ENCODE measurements at places on chromosomes 5 and 9.

DNA sequence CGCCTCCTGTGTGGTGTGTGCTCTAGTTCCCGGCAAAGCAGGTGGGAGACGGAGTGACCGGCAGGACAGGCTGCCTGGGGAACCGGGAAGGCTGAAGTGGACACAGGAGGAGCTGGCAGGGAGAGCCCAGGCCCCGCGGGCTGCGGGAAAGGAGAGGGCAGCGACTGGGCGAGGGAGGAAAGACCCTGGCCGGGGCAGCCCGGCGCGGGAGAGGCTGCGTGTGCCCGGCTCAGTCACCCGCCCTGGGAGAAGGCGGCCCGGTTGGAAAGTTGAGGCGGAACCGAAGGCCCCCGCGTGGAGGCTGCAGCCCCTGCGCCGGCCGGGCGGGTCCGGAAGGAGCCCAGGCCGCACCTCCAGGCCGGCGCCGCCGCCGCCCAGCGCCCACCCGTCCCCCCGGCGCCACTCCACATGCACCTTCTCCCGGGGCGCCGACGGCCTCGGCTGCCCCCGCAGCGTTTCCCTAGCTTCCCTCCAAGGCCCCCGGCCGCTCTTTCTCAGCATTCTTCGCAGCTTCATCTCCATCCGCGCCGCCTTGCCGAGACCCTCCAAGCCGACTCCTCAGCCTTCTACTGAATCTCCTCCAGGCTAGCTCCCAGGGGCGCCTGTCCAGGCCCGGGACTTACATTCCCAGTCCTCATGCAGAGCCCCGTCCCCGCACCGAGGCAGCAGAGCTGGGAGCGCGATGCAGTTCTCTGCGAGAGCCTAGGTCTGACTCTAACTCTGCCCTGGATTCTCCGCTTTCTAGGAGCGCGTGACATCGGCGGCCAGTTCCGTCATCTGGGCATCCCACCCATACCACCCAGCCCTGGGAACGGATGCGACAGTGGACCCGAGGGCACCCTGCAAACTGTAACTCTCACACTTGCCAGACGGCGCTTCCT lies 152.0 kb downstream of the ERCC6L2 start:
- peak; percentile 40 for DNase-seq

DNA sequence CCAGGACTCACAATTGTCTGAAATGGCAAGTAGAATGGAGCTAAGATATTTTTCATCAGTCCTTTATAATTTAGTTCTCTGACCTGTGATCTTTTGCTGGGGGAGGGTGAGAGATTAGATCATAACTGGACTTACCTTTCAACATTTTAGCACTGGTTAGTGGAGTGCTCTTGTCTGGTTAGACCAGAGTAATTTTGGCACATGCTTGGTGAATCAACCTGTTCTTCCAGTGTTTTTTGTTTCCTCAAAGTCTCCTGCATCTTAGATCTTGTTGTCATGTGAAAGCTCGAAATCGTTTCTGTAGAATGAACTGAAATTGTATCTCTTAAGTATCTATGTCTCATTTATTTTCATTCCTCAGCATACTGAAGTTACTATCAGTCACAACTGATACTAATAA lies 122.4 kb downstream of the TLE4 start:
- no peak for DNase-seq

DNA sequence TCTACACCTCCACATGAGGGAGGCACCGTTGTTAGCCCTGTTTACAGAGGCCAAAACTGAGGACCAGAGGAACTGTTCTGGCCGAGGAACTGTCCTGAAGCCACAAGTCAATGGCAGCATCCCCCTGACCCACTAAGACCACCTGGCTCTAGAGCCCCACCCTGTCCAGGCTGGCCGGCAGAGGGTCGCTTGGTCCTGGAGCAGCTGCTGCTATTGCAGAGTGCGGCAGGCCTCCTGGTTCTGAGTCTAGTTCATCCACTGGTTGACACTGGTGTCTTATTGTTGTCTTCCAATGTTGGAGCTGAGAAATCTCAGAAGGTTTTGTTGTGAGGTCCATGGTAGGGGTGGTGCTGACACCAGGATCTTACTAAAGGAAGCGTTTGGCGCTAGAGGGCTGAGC lies 26.6 kb upstream of the ANGPTL2 start:
- no peak for DNase-seq

GRCh38 chr9:79974806-79975422 lies 403.1 kb downstream of the TLE4 start:
- DNase-seq, result no peak

GRCh38 chr5:90000351-90000750 lies 409.2 kb downstream of the CETN3 start:
- no peak for DNase-seq

DNA sequence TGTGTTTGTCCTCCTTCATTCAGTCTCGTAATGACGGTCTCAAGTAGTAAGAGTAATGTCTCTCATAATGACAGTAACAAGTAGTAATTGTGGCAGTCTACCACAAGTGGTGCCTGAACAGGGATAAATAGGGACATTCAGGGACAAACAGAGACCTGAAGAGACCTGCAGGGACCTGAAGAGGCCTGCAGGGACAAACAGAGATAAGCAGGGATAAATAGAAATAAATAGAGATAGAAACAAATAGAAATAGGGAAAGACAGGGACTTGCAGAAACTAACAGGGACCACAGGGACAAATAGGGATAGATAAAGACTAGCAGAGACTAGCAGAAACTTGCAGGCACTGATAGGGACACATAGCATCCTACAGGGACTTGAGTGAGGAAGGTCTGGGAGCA lies 7.9 kb downstream of the UGT3A2 start:
- DNase-seq, result no peak

DNA sequence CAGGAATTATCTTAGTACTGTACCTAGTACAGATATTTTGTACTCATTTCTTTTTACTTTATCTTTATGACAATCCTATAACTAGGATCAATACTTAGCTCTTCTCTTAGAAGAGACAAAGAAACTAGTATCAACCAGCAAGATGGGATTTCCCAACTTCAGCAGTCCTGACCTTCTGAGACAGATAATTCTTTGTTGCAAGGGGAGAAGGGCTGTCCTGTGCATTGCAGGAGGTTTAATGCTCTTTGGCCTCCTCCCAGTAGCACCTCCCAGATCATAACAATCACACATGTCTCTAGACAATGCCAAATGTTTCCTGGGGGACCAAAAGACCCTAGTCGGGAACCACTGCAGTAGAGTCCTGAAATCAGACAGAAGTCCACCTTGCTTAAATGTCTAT lies 424.3 kb upstream of the DMAC1 start:
- no peak for DNase-seq

DNA sequence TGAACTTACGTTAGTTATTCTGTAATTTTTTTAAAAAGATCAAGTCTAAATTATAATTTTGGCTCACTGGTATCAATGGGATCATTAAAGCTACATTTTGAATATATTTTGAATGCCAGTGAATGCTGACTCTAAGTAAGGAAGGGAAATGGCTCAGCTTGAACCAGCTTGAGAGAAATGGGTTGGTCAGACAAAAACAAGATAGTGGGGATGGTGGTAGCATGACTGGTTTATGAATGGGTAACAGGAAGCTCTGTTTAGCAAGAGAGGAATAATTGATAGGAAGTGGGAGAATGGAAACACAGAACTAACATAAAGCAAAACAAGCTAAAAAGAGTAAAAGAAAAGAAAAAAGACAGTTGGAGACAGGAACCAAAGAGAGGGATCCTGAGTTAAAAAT lies 220.2 kb downstream of the ADAMTS6 start:
- no peak for DNase-seq

DNA sequence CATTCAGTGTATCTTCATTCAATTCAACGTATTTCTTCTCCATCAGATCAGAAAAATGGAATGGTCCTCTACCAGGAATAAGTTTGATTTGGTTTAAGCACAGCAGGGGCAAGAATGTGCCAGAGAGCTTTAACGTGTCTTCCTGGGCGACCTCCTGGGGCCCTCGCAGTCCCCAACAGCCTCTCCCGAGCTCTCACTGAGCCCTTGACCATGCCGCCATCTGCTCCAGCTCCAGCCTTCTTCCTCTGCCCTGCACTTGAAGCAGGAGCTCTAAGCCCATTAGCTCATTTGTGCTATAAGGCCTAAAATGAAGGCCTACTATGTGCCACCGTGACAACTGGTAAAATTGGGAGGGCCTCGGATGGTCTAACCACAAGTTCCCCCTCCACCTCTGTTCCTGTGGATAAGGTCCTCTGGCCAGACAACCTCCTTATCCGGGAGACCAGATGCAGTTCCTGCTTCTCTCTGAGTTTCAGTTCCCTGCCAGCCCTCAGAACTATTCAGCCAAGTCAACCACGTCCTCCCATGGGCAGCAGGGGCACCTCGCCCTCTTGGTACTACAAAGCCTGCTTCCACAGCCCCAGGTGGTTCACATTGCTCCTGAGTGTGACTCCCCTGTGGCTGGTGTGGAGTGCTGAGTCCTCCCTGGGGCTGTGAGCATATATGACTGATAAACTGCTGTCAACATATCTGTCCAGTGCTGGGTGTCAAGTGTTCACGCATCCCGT lies 35.8 kb downstream of the C5orf15 start:
- no peak for DNase-seq
